ENCODE measurements at places on chromosomes 5 and 9.

DNA sequence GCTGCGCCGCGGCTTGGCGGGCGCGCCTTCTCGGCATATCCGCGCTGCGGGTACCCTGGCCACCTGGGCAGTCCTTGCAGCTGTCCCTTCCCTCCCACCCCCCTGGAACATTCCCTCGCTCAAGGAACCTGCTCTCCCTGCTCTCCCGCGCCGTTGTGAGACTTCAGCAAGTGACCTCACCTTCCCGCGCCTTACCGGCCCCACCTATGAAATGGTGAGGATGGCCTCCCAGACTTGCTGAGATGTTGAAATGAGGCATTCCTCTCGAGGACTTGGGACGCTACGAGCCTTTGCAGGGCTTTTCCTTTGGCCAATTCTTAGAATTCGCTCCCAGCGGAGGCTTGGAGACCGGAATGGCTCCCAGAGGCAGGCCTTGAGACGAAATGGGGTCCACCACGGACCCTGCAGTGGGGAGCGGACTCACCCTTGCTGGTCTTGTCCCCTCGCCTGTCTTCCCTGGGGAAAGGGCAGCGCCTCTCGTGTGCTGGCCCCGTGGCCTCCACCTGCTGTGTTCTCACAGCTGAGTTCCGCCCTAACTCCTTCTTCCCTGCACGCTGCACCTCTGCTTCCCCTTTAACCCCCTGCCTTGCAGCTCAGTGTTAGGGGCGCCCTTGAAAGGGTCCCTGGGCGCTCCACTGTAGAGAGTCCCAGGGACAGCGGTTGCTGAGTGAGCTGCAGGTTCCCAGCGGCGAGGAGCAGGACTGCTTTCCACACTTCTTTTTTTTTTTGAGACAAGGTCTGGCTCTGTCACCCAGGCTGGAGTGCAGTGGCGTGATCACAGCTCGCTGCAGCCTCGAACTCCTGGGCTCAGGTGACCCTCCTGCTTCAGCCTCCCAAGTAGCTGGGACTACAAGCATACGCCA, 907 bp downstream of the HMCN2 start:
- no peak for DNase-seq

DNA sequence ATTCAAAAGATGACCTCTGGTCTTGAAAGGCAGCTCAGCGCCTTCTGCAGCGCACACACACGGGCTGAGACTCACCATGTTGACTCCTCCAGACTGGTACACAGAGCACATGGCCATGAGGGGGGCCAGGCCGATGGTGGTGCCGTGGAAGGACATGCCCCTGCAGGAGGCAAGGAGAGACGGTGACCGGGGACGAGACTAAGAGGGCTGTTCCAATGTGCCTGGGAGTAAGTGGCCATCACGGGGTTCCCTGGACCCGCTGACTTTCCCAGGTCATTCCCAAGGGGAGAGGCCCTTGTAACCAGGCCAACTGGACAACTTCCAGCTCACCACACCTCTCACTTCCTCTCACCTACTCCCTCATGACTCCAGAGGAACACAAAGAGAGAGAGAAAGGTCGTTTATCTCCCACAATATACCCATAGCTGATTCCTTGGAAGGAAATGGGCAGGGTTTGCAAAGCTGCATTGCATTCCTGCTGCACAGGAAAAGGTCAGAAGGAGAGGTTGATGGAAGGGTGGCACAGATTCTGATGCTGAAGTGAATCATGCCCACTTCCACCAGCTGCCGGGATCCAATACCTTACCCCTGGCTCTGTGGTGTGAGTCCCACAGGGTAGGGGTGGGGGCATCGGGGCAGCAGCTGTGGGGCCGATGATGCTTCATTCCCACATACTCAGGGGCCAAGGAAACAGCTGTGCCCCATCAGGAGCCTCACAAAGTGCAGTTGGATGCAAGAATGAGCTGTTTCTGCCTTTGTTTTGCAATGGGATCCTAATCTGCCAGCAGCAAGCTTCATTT, 47.2 kb downstream of the NIPAL4 start:
- DNase-seq, result no peak

DNA sequence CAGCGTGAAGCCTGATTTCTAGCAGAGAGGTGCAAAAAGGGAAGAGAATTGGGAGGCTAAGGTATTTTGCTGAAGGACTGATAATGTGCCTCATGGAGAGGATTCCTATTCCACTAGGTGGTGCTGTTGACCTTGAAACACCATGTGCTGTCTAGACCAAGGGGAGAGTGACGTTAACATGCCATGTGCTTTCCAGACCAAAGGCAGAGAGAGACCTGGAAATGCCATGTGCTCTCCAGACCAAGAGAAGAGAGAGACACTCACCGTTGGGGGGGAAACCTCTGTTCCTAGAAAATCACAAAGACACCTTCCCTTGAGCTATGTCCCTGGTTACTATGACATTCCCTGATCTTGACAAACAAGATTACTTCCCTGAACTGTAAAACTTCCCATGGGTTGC, 286.0 kb upstream of the TUSC1 start:
- no peak for DNase-seq

- no peak for DNase-seq
These were observed 40.9 kb downstream of the VAV2 start for GRCh38 chr9:133951265-133951664.

DNA sequence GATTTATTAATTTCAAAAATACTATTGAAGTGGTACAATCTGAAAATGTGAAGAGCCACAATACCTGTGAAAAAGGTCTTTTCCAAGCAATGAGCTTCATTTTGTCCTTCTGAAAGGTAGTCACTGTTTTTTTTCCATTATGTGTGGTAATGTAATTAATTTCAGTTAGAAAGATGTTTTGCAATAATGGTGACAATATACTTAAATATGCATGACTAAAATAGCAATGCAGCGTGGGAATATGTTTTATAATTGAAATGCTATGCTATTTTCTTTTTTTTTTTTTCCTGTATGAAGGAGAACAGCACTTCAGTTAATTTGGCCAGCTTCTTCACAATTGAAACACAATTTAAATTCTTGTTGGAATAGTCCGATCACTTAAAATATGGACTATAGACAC, 41.9 kb downstream of the NPR3 start:
- no peak for DNase-seq

DNA sequence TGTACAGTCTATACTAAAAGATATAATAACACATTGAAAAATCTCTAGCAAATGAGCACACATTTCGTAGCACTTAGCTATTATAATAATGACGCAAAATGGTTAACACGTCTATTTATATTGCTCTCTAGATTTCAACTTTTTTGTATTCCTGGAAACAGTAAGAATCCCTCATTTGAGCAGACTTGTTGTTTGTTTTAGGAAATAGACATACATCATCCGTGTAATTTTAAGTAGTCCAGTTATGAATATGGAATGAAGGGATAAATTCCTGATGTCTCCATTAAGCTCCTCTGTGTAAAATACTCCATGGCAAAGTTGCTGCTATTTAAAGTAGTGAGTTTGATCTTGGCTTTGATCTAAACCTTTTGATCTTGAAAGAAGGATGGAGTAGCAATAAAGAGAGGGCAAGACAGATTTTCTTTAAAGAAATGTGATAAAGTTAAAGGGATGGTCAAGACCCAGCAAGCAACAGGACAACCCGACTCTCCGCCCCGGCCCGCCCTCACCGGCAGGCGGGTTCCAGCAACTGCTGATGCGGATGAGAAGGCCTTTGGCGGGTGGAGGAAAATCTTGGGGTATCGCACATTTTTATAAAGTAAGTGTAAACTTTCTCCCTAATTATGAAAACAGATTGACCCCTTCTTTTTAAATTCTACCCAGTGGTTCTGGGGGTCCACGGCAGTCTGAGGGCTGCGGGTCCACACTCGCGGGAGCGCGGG, 277.4 kb downstream of the AOPEP start:
- DNase-seq, result no peak

- no peak for DNase-seq
These were observed 177.9 kb downstream of the CETN3 start for GRCh38 chr5:90231688-90232087.

DNA sequence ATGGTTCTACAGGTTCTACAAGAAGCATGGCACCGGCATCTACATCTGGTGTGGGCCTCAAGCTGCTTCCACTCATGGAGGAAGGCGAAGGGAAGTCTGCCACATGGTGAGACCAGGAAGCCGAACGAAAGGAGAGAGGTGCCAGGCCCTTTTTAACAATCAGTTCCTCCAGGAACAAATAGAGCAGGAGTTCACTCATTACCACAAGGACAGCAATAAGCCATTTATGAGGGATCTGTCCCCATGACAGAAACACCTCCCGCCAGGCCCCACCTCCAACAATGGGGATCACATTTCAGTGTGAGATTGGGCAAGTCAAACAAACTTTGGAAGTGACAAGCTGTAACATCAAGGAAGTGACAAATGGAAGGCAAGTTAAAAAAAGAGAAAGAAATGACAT, 95.5 kb upstream of the PTPN3 start:
- no peak for DNase-seq

- peak; percentile 75 for DNase-seq
These were observed at the start of gene PALM2AKAP2 for GRCh38 chr9:109779711-109780452. TSS of gene PALM2AKAP2 (plus strand) at chr9:109780198. CDS start at chr9:109780489, 291 bp downstream.

- DNase-seq, result no peak
These were observed 1.7 kb upstream of the PTPN3 start for GRCh38 chr9:109499631-109500410.

GRCh38 chr5:143662020-143662419, 149.9 kb upstream of the HMHB1 start:
- DNase-seq, result no peak

GRCh38 chr5:111389390-111390082, 122.8 kb downstream of the STARD4 start:
- no peak for DNase-seq

DNA sequence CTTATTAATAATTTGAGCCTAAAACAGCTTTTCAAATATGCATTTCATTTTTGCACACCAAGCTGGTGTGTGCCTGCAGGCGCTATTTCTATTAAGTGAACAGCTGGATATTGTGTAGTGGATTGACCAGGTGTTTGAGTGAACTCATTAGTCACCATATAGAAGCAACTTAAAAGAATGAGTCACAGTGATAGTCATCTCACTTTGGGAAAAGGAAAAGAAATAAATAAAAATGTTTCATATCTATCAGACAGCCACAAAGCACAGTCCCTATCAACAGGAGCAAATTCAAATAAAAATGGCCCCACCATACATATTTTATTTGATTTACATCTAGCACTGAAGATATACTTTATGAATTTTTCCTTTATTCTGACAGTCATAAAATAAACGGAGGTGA, 456.5 kb upstream of the CDH9 start:
- no peak for DNase-seq

GRCh38 chr5:15483351-15484097, 16.5 kb upstream of the FBXL7 start:
- peak; percentile 42 for DNase-seq

DNA sequence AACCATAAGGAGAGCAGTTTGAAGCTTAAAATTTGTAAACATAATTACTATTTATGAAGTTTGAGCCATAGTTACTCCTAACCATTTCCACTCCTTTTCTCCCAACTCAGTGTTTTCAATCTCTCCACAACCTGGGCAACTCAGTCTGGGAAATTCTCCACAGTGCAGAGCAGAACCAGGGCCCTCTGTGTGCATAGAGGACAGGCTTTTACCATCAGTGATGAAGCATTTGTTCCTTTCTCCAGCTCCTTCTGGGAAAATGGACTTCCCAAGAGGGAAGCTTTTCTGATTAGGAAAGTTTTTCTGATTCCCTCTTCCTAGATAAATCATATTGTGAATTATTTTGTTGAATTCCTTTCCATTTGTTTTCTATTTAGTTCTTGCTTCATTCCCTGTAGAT, 132.3 kb upstream of the MPDZ start:
- no peak for DNase-seq

GRCh38 chr5:72152545-72152944, 45.3 kb downstream of the MAP1B start:
- no peak for DNase-seq

DNA sequence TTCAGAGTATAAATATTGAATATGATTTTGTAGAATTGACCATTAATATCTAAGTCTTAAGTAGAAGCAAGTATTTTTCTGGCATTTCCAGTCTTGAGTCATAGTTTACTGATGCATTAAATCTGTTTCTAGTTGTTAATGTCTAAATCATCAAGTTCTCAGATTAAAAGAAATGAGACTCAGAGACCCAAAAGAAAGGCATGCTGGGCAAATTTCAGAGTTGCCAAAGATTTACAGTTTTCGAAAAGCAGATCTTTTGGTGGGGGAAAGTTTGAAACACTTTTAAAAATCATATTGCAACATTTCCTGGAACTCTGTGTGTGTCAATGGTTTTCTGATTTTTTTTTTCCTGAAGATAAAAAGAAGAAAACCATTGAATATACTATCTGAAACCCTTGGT, 60.9 kb downstream of the ANKRD55 start:
- peak; percentile 71 for DNase-seq

GRCh38 chr9:92686954-92687353, 17.0 kb upstream of the IPPK start:
- DNase-seq, result no peak

DNA sequence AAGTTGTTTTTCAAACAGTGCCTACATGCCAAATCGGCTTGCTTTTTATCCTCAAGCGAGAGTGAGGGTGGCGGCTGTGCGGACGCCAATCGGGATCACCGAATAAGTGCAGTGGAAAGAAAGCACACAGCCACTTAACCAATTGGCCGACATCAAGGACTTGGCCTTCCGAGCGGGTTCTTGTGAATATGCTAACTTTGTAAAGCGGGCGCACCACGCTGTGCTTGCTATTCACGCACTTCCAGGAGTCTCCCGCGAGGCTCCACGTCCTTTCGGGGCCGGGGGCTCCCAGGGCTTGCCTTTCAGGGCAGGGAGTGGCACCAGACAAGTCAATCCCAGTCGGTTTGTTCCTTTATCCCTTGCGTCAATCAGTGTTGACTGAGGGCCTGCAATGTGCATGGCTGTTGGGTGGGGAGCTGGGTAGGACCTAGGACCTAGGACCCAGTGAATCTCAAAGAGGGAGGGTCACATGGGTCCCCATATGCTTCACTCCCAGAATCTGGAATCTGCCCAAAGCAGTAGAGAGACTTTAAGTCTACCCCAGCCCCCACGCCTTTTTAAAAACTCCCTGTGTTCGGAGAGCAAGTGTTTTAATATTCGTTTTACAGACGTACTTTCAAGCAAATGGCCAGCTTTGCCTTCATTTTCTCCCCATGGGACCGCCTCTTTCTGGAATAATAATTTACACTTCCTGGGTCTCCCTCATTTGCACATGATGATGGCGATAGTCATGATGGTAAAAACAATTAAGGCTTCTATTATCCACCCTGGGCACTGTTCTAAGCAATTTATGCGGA, 2.0 kb upstream of the GCNT4 start:
- no peak for DNase-seq

GRCh38 chr5:113505181-113505580, 8.3 kb upstream of the YTHDC2 start:
- DNase-seq, result no peak

DNA sequence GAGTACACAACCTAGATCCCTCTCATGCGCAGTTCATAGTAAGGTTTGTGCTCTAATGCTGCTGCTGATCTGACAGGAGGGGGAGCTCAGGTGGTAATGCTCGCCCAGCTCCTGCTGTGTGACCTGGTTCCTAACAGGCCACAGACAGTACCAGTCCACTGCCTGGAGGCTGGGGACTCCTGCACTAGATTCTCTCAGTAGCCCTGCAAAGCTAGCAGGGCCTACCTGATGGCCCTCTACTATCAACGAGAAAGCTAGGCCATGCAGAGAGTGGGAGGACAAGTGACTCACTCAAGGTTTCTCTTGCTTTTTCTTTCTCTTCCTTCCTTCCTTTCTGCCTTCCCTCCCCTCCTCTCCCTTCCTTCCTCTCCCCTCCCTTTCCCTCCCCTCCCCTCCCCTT, 55.1 kb upstream of the TEX48 start:
- no peak for DNase-seq
